Eye (tissue), 1 donor: ENCODE measurements at places on chromosomes 4 and X.

GRCh38 chr4:157226601-157227000, 6.1 kb downstream of the GRIA2 start:
- DNase-seq = no peak

- DNase-seq = no peak
These were observed 27.6 kb downstream of the C4orf50 start for GRCh38 chr4:5990446-5991160.

GRCh38 chrX:129512409-129512808, 10.9 kb downstream of the SMARCA1 start:
- DNase-seq = no peak

GRCh38 chr4:43337707-43338106, 445.2 kb downstream of the GRXCR1 start:
- DNase-seq = no peak

DNA sequence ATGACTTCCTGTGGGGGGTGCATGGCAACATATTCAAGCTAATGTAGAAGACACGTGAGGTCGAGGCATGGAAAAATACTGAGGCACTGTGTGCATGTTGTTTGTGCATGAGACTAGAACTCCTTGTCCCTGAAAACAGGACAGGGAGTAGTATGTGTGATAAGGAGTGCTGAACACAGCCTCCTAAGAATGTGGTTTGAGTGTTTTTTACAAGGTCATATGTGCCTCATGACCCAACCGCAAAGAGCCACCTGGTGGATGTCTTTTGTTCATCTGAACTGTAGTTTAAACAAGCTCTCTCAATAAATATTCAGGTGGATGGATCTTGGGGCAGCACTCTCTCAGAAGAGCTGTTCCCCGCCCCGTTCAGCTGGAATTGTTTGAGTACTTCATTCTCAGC, 226.6 kb downstream of the NLGN4X start:
- no peak for DNase-seq
